ENCODE measurements at places on chromosomes 5 and 9.

DNA sequence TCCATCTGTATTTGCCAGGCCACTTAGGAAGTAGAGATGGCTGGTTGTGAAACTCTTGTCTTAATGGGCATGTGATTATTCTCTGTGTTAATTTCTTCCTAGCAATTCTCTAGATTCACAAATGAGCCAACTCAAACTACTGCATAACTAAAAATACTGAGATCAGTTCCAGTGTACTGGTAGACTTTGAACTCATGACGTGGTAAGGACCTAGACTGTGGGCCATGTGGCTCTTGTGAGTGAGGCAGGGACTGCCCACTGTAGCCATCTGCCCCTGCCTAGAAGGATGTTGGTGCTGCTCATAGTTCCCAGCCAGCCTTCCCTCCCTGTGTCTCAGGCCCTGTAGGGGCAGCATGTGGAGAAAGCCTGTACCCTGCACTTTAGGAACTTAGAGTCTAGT is 47.4 kb downstream of the CYSTM1 start:
- DNase-seq: no peak

DNA sequence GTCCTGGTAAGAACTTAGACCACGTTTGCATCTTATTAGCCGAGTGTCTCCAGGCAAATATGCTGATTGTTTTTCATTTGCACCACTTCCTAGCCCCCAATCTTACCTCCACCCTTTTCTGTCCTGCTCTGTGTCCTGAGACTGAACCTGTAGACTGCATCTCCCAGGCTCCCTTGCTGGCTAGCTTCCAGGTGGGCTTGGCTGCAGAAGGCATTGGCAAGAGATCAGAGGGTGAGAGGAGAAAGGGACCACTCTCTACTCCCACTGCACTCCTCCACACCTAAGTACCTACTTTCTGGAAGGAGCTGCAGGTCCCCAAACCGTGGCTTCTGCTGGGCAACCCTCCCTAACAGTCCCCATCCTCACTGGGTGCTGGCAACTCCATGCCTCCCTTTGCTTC is 59.9 kb upstream of the XPA start:
- DNase-seq: no peak

GRCh38 chr9:71302776-71303175 is 181.4 kb upstream of the TRPM3 start:
- no peak for DNase-seq

GRCh38 chr5:10563110-10563944 is 543 bp upstream of the ANKRD33B start:
- peak; percentile 47 for DNase-seq

DNA sequence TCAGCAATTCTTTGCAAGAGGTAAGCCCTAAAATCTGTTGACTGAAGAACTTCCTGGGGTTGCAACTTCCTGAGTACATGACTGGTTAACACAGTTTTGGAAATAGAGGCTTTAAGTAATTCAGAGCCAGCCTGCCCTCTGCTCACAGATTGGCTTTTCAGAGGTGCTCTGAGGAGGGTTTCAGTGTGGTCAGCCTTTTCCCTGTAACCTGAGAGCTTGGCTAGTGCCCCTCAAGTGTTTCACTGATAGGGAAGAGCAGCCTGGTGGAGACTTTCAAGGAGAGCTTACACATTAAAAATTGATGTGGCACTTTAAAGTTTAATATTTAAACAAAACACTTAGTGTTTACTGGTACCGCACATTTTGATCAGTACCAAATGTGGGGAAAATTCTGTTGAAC is 56.7 kb upstream of the FOXB2 start:
- DNase-seq: no peak

DNA sequence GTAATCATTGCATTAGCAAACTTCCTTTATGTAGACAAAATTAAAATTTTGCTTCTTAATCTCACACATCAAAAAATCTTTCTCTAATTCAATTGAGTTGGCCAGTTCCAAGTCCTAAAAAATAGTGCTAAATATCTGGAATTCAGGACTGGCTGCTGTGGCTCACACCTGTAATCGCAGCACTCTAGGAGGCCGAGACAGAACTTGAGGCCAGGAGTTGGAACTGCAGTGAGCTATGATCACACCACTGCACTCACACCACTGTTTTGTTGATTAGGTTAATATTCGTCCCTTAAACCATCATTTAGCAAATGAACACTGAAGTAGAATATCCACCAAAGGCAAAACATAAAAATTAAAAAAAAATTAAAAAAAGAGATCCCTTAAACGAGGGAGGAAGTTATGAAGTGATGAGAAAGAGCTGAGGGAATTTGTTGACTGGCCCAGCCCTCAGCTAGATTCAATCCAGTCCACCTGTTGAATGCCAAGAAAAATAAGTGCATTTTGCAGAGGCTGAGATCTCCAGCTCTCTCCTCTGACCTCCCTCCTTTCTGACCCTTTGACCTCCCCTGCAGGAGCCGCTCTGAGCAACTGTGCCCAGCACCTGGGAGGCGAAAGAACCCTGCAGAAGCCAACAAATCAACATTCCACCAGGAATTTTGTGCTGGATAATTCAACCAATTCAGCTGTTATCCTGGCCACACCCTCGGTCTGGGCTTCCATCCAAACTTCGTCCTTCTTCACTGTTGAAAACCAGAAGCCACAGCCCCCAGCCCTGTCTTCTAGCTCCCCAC is 96.8 kb downstream of the OR2K2 start:
- DNase-seq: no peak

DNA sequence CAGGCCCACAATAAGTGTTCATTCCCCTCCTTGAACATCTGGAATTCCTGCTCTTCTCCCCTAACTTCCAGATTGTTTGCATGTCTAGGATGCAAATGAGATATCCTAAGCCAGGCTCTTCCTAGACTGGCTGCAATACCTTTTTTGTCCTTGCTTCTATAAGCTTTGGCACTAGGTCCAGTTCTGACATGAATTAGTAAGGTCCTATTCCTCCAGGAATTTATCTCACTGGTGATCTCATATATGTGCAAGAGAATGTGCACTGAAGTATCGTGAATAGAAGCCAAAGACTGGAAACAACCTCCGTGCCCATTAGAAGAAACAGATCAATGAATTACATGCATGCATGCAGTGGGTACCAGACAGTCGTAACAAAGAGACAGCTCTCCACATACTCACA is 25.2 kb downstream of the DUSP1 start:
- no peak for DNase-seq

- DNase-seq: no peak
Measured at GRCh38 chr5:1511651-1512540, 11.9 kb downstream of the LPCAT1 start.

GRCh38 chr9:28215536-28216299 is 642.4 kb upstream of the C9orf72 start:
- DNase-seq: no peak

DNA sequence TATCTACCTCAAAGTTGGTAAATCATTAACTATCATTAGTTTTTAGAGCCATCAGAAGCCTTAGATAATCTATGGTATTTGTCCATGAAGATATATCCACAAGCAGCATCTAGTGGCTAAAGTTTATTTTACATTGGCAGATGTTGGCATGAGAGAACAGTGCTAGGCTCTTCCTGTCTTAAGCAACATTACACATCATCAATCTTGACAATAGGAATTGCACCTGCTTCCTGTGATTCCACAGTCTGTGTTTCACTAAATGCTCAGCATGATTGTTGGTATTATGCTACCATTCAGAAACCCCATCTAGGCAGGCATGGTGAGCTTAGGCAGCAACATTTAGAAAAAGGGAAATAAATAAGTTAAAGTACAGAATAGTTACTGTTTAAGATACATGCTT is 246.6 kb downstream of the SLCO4C1 start:
- peak; percentile 55 for DNase-seq

DNA sequence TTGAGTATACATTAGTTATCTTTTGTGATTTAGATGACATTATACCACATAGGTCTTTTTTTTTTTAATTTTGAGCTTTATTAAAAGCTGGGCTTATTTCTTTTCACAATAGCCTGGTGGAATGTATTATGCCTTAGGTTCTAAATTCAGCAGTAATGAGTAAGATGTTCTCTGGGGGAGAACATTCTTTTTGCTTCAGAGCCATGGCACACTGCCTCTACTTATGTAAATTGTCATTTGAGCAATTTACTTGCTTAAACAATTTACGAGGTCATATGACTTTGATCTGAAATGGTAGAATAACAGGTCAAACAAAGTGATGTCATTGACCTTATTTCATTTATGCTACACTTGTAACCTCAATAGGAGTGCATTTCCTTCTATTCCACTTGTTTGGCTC is 154.2 kb downstream of the FOCAD start:
- DNase-seq: no peak

GRCh38 chr5:164097749-164098148 is 592.3 kb downstream of the MAT2B start:
- no peak for DNase-seq

GRCh38 chr5:3126639-3127038 is 375.2 kb upstream of the IRX2 start:
- DNase-seq: no peak

DNA sequence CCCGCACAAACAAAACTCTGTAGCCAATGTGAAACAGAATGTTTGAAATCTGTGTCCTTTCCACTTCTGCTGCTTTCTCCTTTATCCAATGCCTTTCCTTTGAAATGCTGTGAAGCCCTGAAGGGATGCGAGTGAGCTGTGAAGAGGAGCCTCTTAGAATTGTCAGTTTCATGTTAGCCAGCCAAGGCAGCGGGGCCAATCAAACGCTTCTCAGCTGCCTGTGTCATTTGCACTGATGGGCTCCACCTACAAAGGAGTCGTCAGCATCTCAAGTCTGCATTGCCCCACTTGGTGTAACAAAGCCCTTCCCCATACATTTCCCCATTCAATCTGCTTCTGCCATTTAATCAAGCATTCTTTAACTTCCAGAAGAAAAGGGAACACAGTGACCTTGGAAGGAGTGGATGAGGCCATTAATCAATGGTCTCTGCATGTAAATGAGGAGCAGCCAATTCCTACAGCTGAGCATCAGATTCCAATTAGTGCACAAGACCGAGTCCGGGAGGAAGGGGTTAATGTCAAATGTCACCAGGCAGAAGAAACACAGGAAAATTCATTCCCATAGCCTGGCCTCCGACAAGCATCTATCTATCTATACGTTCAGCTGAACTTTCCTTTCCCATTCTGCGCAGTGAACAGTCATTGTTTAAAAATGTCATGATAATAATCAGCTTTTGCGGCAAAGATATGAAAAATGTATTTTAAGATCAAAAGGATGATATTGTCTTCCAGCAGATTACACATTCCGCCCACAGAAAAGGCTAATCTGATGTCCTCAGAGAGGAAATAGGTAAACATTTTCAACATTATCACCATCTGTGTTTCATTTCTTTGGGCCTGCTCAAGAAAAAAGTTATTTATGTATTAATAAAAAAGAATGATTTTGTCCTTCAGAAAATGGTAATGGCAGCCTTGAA is 154.6 kb downstream of the FSTL4 start:
- DNase-seq: no peak

DNA sequence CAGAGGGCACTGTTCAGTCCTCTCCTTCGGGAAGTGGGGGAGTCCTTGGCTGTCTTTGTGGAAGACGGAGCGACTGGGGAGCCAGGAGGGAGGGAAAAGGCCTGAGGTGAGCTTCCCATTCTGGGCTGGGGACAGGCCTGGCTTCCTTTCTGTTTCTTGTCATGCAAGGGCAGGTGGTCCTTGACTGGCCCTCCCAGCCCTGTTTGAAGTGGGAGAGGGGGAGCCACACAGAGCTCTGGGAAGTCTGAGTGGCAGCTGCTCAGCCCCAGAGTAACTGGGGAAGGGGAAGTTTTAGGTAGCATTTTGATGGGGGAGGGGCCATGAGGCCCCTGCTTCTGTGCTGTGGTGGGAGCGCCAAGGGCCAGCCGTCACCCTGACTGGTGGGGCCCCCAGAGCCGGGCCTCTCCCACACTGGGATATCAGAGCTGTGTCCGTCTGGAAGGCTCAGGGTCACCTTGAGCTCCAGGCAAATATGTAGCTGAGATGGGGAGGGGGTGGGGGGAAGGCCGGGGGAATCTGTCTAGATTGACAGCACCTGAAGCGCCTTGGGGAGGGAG is 6.5 kb downstream of the UNC5A start:
- DNase-seq: no peak

GRCh38 chr9:95032580-95033341 is 284.7 kb downstream of the FANCC start:
- DNase-seq: no peak

GRCh38 chr9:6443661-6444060 is 30.7 kb downstream of the UHRF2 start:
- DNase-seq: no peak

All from NCI-H2081 (cell line).